Naive thymus-derived CD4-positive, alpha-beta T cell (primary cell): ENCODE measurements at places on chromosomes 16 and 17. TPM values are rescaled to one million over a fixed set of nuclear protein-coding genes. Genes with fewer than 3 reads are reported as not detected.
A peak's percentile ranks its signal among the peaks of the same experiment; 100 is the strongest.

DNA sequence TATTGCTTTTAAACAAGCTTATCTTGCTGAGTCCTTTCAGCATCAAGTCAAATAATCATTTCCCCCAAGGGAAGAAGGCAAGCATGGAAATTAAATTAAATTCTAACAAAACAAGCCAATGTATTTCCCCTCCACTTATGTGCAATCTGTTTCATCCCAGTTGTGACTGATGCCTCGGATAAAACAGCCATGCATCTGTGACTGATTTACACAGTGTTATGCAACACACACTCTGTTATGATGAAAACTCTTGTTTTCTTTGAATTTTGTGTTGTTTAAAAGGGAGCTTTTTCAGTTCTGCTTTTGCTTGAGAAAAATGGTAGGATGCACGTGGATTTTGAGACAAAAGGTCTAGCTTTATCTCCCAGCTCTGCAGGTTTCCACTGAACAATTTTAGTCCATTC, 32.6 kb downstream of the TMEM100 start:
- no peak for DNase-seq

- DNase-seq, result no peak
Observed at GRCh38 chr16:68386628-68387027, 61.7 kb downstream of the SMPD3 start.

DNA sequence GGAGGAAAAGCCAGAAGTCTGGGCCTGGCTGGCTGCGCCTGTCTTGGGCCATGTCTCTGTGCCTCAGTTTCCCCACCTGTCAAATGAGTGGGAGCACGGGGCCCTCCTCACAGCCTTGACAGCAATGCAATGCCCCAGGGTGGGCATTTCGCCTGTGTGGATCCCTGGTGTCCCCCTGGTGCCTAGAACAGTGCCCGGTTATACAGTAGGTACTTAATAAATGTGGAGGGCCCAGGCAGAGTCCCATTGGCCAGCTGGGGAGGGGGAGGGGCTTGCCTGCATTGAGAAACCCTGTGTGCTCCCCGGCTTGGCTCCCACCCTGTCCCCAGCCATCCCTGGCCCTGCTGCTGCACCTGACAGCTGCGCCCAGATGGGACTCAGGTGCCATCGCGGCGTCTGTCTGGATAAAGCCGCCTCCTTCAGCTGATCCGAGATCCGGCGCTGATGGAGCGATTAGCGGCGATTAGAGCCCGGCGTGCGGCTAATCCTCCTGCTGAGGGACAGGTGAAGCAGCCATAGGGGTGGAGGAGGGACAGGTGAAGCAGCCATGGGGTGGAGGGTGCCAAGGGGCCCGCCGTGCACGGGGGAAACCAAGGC, 12.4 kb downstream of the ZFPM1 start:
- DNase-seq, result no peak

GRCh38 chr17:601926-602303, 112.7 kb downstream of the VPS53 start:
- no peak for DNase-seq

DNA sequence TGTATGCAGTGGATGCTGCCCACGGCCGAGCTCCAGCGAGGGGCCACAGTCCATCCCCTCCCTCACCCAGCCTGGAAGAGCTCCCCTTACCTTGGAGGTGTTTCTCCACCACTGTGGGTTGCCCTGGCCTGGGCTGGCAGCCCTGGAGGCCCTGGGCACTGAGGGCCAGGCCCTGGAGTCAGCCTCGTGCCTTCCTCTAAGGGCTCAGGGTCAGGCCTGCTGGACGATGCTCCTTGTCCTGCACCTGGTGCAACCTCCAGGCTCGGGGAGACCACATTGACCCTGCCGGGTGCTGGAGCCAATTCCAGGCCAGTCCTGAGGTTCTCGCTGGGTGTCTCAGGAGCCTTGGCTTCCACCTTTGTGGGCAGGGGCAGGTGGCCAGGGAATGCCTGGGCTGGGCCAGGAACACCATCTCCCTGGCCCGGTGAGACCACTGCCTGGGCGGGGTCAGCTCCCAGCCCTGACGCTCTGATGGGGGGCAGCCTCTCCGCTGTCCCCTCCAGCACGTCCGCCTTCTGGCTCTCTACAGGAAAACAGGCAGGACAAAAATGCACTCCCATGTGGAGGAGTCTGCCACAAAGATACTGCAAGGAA, 10.4 kb downstream of the MYLK3 start:
- DNase-seq, result no peak

GRCh38 chr17:70947636-70948565, 778.6 kb downstream of the KCNJ2 start:
- no peak for DNase-seq

- no peak for DNase-seq
Observed at GRCh38 chr16:75256059-75256571, 4.7 kb upstream of the BCAR1 start.

DNA sequence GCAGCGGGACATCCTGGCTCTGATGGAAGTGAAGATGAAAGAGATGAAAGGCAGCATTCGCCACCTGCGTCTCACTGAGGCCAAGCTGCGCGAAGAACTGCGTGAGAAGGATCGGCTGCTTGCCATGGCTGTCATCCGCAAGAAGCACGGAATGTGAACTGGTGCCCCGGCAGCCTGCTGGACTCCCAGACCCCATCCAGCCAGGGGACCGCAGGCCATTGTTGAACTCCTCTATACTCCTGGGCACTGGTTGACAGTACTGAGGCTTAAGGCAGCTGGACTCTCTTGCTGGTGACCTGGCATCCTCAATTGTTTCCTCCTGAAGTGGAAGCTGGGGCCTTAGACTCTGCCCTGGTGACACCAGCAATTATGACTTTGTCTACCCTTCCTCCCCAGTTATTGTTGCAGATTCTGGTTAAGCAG, 1.2 kb downstream of the THAP11 start:
- DNase-seq, result peak; percentile 79

GRCh38 chr16:81493755-81494433, 49.3 kb downstream of the CMIP start:
- no peak for DNase-seq

DNA sequence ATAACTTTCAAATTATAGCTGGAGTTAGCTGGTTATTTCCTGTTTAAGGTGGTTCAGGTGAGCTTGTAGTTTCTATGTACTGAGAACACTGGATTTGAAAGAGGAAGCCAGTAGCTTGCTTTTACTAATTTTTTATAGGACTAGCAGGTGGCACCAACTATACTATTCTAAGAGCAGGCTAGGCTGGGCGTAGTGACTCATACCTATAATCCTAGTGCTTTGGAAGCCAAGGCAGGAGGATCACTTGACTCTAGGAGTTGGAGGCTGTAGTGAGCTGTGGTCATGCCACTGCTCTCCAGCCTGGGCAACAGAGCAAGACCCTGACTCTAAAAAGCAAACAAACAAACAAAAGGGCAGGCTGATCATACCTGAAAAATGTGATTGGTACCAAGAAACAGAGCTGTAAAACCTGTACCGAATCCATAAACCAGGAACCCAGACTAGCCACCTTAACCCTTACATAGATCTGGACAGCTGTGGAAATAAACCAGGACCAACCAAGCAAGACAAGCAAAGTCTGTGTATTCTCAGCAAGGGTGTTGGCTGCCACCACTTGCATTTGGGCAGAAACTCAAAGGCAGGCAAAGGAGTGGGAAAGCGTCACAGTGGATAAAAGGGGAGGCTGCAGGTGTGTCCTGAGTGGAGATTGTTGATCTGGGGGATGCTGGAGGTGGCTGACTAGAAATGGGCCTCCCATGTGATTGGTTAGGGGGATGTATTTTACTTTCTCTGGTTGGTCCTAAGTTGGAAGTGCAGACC, 36.3 kb downstream of the SLC47A1 start:
- DNase-seq, result no peak

- DNase-seq, result no peak
Observed at GRCh38 chr16:86824751-86825296, 246.5 kb downstream of the FOXL1 start.

DNA sequence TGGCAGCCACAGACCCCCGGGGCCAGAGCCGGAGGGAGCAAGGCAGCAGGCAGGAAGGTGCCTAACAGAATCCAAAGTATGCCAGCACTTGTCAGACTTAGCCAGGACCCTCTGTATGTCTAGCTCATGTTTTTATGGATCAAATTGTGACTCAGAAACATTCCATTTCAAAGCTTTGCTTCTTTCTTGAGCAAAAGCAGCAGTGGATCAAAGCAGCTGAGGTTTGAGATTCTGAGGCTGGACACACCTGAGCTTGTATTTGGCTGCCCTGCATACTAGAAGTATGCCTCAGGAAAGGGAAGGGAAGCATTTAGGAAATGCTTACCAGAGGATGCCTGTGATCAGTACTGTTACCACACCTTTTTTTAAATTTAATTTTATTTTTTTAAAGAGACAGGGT, 5.7 kb upstream of the MYO1C start:
- DNase-seq, result no peak

- DNase-seq, result peak; percentile 34
Observed at GRCh38 chr17:65055708-65056638, 567 bp downstream of the GNA13 start.

DNA sequence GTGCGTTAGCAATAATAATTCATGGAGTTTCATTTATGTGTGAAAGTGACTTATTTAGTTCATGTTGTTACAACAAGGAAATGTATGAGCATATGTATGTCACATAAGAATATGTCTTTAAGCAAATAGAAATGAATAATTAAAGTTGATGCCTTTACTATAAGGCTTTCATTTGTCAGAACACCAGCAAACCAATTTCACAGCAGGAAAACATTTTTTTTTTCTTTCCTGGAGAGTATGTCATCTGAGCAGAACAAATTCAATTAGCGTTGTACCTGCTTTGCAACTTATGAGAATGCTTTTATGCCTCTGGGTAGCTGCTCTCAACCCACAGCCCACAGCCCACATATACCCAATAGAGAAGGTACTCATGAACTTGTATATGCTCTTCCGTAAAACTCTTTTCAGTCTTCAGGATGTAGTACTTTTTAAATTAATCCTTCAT, 26.3 kb upstream of the APOH start:
- no peak for DNase-seq

- DNase-seq, result no peak
Observed at GRCh38 chr16:76294396-76295214, 17.4 kb downstream of the CNTNAP4 start.

DNA sequence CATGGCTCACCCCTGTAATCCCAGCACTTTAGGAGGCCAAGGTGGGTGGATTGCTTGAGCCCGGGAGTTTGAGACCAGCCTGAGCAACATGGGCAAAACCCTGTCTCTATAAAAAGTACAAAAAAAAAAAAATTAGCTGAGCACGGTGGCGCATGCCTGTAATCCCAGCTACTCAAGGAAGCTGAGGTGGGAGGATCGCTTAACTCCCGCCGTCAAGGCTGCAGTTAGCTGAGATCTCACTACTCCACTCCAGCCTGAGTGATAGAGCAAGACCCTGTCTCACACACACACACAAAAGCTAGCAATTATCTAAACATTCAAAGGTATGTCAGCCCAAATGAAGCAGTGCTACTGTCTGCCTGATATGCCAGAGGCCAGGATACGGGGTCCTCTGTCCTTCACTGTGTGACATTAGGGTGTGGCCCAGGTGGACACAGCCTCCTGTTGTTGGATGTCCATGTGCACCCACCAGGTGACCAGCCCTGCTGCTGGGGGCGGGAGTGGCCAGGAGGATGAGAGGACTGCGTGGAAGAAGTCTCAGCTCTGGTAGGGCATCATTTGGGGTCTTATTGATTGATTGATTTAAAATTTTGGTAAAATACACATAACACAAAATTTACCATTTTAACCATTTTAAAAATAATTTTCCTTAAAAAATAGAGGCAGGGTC, 3.9 kb downstream of the NLRC3 start:
- DNase-seq, result no peak

DNA sequence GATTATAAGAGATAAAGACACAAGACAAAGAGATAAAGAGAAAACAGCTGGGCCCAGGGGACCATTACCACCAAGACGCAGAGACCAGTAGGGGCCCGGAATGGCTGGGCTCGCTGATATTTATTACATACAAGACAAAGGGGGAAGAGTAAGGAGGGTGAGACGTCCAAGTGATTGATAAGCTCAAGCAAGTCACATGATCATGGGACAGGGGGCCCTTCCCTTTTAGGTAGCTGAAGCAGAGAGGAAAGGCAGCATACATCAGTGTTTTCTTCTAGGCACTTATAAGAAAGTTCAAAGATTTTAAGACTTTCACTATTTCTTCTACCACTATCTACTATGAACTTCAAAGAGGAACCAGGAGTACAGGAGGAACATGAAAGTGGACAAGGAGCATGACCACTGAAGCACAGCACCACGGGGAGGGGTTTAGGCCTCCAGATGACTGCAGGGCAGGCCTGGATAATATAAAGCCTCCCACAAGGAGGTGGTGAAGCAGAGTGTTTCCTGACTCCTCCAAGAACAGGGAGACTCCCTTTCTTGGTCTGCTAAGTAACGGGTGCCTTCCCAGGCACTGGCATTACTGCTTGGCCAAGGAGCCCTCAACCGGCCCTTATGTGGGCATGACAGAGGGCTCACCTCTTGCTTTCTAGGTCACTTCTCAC, 63.9 kb upstream of the ARL4D start:
- no peak for DNase-seq

- DNase-seq, result no peak
Observed at GRCh38 chr16:48607056-48607825, 2.7 kb downstream of the N4BP1 start.

DNA sequence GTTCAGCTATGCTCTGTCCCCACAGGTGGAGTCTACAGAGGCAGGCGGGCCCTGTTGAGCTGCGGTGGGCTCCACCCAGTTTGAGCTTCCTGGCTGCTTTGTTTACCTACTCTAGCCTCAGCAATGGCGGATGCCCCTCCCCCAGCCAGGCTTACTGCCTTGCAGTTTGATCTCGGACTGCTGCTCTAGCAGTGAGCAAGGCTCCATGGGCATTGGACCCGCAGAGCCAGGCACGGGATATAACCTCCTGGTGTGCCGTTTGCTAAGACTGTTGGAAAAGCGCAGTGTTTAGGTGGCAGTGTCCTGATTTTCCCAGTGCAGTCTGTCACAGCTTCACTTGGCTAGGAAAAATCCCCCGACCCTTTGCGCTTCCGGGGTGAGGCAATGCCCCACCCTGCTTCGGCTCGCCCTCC, 89.1 kb downstream of the BCAS3 start:
- no peak for DNase-seq

- DNase-seq, result no peak
Observed at GRCh38 chr16:46691726-46692125, 2.3 kb downstream of the ORC6 start.

GRCh38 chr17:33447090-33447489, 154.0 kb upstream of the ASIC2 start:
- no peak for DNase-seq

GRCh38 chr17:45666046-45666600, 118.0 kb upstream of the CRHR1 start:
- no peak for DNase-seq

The SOCS1 gene
- polyA plus RNA-seq, result 15.2 TPM

The ZG16B gene
- polyA plus RNA-seq, result not detected

The C1QTNF8 gene
- polyA plus RNA-seq, result not detected

The CLCN7 gene
- 35.1 TPM for polyA plus RNA-seq

The MT3 gene
- polyA plus RNA-seq, result 4.5 TPM

The TBC1D16 gene
- polyA plus RNA-seq, result 0.44 TPM

The PMFBP1 gene
- polyA plus RNA-seq, result 0.12 TPM

The CES1 gene
- polyA plus RNA-seq, result not detected

The ANKRD11 gene
- polyA plus RNA-seq, result 28.4 TPM

The ZNF423 gene
- polyA plus RNA-seq, result not detected
